ENCODE measurements at places on chromosomes 6 and 20.

GRCh38 chr6:34974249-34974642, 85.2 kb downstream of the ANKS1A start:
- no peak for DNase-seq

- DNase-seq: no peak
These were observed 659.9 kb downstream of the EPM2A start for GRCh38 chr6:145075425-145075824.

- DNase-seq: no peak
These were observed 20.8 kb downstream of the ULBP3 start for GRCh38 chr6:150048099-150048498.

DNA sequence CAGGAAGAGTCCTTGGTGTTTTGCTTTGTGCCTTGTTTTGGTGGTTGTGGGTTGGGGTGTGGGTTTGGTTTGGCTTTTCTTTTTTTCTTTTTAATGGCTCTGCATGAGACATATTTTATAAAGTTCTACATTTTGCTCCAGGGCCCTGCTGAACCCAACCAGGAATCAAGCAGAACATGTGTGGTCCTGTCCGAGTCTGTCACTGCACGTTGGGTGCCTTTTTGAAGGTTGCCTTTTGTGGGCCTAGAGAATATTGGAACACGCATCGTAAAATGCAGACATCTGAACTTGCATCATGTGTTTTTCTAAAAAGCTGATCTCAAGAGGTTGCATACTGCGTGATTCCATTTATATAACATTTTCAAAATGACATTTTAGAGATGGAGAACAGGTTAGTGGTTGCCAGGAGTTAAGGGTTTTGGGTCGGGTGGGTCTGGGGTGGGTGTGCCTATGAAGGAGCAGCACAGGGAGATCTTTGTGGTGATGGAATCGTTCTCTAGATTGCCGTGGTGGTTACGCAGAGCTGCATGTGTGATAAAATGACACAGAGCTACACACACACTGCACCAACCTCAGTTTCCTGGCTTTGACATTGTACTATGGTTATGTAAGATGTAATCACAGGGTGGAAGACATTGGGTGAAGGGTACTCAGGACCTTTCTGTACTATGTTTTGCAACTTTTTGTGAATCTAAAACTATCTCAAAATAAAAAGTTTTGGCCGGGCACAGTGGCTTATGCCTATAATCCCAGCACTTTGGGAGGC, 80.2 kb downstream of the EYA2 start:
- no peak for DNase-seq

GRCh38 chr6:14278006-14278405, 160.4 kb downstream of the CD83 start:
- DNase-seq: no peak

GRCh38 chr6:107398001-107398400, 61.4 kb downstream of the PDSS2 start:
- no peak for DNase-seq

DNA sequence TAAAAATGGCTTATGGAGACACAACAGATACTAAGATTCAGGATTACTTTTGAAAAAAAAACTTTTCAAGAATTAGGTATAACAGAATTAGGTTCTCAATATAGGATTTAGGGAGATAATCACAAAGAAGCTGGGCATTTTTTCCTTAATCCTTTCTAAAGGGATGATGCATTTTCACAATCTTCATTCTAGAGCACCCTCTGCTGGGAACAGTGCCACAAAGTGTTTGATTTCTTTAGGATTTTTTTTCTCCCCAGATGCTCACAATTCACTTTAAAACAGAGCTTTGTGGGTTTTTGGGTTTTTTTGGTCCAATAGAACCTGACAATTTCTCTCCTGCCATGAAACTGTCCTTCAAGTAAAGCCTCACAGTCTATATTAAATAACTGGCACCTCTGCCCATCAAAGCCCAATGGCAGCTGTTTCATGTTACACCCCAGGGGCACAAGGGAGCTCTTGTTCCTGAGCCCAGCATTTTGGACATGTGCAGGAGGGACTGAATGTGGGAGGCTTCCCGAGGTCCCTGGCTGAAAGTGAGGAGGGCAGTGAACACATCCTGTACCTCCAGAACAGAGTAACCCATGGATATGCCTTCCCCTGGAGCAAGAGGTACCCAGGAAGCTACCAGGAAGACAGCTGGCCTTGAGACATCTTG, 39.7 kb downstream of the PREP start:
- no peak for DNase-seq

DNA sequence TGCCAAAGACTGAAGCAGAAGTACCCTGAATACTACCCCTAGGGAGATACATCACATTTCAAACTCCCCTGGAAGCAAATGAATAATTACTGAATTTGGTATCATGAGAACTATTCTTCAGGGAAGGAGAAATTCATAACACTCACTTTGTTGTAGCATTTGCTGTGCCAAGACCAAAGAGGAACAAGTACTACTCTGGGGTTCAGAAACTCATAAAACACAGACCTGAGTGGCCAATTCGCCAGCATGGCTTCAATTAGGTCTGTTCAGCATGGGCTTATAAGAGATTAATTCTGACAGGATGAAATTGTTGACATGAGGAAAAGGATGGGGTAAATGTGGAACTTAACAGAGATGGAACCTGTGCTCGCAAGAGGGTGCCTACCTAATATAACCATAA, 6.5 kb downstream of the ELOVL5 start:
- DNase-seq: no peak

DNA sequence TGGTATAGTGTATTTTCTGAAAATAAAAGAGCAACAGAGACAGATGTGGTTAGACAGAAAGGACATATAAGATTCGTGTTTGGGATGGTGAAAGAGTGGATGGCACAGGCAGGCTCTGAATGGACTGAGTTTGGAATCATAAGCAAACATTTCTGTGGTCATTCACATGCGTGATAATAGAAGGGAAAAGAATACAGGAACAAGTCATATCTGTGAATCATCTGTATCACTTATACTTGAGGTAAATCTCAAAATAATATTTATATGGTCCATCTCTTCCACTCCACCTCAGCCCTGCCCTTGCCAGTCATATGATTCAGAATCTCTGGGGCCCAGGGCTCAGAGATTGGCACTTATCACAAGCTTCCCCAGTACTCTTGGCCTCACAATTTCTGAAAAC, 535.1 kb downstream of the BCKDHB start:
- no peak for DNase-seq

GRCh38 chr6:136089876-136090275, 160.2 kb downstream of the MTFR2 start:
- DNase-seq: no peak
